ENCODE measurements at places on chromosomes 12 and 14.

DNA sequence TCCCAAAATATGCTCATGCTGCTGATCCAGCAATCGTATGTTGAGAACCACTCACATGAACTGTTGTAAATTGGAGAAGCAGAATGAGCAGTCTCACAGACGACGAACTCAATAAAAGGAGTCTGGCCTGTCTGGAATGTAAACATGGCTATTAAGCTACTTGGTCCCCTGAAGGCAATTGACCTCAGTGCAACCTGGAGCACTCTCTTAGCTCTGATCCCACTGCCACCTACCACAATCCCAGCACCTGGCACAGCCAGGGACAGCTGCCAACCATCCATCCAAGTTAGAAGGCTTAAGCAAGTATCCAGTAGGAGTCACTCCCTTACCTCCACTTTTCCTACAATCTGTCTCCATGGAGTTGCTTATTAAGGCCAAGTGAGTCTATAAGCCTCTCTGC, 406.9 kb upstream of the CLEC14A start:
- no peak for ATAC-seq

GRCh38 chr12:77334806-77335205, 269.4 kb upstream of the E2F7 start:
- ATAC-seq, result no peak

GRCh38 chr12:108712165-108712924, 19.0 kb downstream of the CORO1C start:
- no peak for ATAC-seq

- ATAC-seq, result no peak
These were observed 32.5 kb upstream of the SSPN start for GRCh38 chr12:26162905-26163304.

DNA sequence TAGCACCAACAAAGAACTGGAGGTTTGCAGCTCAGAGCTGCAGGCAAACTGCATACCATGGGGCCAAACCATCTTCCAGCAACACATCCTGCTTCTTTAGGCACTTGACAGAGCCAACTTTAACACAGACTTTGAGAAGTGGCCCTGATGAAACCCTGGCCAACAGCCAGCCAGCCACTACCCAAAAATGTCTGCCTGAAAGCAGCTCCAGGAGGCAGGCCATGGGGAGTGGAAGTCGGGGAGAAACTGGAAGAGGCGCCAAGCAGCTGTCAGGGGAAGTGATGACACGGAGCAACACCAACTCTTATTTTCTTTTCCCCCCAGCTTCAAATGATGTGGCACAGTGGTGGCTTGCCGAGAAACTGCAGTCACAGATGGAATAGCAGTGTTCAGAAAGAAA, 110.9 kb upstream of the PLXNC1 start:
- no peak for ATAC-seq

DNA sequence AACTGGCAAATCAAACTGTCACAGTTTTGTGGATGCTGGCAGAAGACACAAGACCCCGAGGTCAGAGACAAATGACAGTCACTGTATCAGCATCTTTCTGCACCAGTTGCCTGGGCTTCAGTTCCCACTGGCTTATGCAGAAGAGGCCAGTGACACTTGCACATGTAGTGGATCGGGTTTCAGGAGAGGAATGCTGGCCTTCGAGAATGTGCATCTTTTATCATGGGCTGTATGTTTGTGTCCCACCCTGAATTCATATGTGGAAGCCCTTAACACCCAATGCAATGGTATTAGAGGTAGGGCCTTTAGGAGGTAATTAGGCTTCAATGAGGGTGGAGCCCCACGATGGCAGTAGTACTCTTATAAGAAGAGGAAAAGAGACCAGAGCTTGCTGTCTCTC, 150.9 kb downstream of the SLC15A4 start:
- no peak for ATAC-seq

GRCh38 chr12:132881818-132882217, 5.6 kb downstream of the CHFR start:
- peak; percentile 71 for ATAC-seq

DNA sequence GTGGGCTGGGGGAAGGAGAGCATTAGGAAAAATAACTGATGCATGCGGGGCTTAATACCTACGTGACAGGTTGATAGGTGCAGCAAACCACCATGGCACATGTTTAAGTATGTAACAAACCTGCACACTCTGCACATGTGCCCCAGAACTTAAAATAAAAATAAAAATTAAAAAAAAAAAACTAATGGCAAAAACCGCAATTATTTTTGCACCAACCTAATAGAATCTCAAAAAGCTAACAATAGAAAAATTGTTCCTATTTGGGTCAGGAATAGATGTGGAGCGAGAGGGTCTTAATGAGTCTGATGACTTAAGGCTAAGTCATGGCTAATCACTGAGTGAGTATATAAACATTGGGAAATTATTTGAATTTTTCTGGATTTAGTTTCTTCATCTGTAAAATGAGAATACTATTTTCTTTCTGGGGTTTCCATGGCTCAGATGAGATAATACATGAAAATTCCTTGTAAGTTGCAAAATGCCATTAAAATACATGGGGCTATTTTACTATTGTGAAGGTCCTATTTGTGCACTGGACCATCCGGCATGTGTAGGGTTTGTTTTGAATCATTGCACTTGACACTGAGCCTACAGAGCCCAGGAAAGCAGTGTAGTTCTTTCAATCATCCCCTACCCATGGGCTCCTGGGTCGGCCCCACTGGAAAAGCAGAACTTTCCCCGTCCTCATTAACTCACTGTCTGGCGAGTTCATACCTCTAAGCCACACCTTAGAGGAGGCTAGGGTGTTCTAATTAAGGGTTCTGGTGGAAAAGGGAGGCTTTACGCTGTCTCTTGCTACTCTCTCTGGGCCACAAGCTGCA, 164.1 kb upstream of the NTF3 start:
- ATAC-seq, result no peak

DNA sequence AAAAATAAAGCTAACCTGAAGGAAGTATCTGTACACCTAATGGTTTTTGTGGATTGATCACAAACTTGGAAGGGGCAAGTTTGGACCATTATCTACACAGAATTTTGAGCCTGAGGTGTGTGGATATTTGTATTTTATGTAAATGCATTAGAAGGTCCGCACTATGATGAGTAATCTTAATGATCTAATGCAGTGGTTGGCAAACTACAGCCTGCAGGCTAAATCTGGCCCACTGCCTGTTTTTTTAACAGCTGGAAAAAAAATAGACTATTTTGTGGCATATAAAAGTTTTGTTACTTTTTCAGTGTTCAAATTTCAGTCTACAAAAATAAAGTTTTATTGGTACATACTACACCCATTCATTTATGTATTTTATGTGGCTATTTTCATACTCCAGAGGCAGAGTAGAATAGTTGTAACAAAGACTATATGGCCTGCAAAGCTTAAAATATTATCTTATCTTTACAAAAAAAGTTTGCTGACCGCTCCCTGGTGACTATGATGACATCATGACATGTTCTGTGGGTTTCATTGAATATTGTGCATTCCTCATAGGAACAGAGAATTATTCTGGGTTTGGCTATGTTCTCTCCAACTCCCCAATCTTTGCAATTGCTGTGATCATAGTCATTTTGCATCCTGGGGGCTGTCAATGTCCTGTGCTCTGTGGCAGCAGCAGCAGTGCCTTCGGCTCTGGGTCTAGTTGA, 962.6 kb upstream of the FBXO33 start:
- no peak for ATAC-seq

GRCh38 chr14:52333108-52333507, 19.0 kb downstream of the PTGER2 start:
- ATAC-seq, result no peak

DNA sequence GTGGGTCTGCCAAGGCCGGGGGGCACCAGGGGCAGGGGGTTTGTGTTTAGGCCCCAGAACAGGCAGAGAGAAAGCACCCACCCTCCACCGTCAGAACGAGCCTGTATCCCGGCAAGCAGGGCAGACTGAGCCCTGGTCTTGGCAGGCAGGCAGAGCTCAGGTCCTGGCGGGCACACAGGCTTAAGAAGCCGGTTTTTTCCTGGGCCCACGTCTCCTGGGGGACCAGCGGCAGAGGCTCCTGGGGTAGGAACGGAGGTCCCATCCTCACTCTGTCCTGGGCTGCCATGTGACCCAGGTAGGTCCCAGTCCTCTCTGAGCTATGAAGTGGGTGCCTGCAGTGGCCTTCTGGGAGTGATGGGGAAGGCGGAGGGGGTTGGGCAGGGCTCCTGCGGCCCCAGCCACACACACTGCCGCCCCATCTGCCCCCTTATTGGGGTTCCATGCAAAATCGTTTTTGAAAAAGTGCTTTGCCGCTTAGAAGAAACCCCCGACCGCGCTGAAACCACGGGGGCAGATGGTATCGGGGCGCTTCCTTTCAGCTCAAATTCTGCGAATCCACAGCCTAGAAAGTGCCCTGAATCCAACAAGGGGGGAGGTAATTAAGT, 24.2 kb downstream of the SH2B3 start:
- ATAC-seq, result no peak

GRCh38 chr12:24462946-24463345, 486.0 kb downstream of the BCAT1 start:
- no peak for ATAC-seq

- ATAC-seq, result peak; percentile 62
These were observed 33.2 kb downstream of the PIGH start for GRCh38 chr14:67566908-67567307.

- ATAC-seq, result no peak
These were observed 776.8 kb downstream of the NRXN3 start for GRCh38 chr14:78946949-78947348.

DNA sequence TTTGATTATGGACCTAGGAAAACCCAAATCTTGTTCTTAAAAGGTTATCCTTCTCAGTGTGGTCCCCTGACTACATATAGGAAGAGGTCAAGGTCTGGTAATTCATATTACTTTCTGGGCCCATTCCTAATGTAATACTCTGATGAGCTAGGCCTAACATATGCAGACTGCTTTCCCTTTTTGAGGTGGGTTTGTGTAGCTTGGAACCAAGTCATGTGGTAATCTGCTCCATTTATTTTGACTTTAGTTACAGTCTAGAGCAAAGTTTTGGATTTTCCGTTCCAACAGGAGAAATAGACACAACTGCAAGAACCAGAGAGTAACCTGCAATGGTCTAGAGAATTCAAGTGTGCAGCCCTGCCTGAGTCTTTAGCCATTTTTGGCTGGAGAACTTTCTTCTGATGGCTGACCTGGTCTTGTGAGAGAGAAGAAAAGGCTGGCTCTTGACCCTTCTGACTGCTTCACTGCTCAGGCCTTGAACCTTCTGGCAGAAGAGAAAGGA, 22.5 kb downstream of the TTC6 start:
- no peak for ATAC-seq
